ENCODE measurements at places on chromosomes 3 and 15.

GRCh38 chr3:134111616-134112015 is 81.9 kb upstream of the SLCO2A1 start:
- no peak for DNase-seq

DNA sequence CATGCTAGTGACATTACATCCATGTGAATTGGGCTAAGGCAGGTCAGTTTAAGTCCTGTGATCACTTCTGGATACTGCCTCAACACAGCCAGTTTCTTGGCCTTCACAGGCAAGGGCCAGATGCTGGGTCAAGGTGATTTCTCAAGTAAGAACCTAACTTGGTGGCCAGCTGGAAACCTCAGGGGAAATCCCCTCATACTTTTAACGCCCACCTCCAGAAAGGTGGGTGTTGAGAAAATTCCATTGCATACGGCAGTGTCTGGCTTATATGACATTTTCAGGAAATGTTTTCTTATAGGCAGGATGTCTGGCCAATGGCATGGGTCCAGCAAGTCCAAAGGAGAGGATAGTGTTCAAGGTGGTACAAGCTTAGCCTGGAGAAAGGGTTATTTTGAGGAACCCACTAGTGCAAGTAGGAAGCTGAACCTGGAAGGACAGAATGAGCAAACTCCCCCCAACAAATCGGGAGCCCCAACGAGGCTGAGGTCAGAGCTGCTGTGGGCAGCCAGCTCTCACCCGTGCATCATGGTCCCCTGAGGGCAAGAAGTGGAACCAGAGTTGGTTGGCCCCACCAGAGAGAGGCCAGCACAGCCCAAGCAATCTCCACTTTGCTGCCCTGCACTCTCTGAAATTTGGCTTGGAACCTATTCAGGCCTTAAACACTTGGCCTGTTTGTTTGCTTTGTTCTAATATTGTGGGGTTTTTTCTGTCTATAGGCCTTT is 135.4 kb downstream of the PDE8A start:
- no peak for DNase-seq

DNA sequence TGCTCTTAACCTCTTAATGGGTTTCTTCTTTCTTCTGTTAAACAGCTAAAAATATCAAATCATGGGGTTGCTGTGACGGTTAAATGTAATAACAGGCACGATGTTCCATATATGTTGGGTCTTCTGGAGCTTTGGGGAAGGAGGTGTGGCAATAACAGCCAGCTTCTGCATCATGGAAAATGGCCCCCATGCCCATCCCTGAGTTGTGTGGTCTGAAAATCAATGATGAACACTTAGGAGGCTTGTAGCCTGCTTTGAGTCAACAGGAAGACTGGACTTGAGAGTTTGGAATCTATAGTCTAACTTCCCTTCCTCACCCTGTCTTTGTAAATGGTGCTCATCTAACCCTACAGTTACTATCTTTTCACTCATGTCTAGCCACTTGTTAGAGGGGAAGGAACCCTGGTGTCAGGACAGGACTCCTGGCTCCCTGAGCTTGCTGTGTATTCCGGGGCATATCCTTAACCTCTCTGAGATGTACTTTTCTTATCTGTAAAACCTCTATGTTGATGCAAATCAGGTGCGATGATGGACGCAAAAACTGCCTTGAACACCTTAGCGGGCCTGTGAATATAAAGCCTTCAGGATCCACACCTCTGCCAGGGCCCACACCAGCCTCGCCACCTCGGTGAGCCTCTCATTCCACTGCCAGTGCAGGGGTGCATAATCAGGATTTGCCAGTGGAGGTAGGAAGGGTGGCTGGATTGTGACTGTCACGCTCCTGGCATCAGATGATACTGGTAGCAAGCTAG is 27.5 kb downstream of the SMAD3 start:
- DNase-seq, result no peak

DNA sequence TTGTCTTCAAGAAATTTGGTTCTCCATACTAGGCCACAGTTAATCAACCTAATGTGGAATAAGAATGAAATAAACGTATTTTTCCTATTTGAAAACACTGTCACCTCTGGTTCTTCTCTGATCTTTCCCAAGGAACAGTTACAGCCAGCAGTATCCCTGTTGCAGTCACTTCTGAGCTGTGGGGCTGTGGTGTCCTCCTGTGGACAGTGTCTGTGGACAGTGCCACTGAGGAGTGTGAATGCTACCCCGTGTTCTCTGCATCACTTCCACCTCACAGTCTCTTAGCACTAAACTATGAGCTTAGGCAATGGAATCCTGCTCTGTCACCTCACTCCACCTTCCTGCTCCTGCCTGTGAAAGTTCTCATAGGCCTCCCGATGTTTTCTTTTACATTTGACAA is 817.5 kb downstream of the VGLL3 start:
- no peak for DNase-seq

DNA sequence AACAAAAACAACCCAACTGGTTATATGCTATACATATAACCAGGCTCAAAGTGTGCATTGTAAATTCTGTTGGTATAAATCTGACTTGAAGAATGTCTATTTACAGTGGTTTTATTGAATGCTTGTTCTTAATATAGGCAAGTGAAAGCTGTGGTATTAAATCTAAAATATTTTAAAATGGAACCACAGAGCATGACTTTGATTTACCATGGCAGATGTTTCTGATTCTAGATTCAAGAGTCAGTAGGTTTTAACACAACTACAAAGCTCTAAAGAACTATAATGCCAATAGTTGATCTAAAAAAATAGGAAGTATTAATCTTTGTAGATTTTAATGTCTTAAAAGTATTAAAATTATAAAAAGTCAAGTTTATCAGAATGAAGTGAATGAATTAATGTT is 141.9 kb upstream of the PLSCR5 start:
- DNase-seq, result no peak

DNA sequence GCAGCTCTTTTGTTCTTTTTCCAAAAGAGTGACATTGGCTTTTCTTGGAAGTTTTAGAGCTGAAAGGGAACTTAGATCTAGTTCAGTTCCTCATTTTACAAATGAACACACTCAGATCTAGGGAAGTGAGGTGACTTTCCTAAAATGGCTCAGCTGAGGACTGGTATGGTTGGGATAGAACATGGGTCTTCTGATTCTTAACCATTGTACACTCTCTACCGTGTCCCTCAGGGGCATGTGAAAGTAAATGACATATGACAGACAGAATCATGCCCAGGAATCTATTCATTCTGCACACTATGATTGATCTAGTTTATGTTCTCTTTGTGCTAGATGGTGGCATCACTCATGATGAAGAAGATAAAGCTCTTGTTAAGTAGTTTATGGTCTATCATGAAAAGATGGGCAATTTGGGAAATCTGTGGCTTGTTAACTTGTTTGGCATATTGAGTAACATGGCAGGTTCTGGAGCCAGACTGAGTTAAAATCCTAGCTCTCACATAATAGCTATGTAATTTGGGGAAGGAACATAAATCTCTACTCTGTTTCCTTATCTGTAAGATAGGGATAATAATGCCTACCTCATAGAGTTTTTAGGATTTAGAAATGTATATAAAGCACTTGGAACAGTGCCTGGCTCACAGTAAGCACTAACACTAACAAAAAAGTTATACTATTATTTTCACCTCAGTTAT is 30.9 kb downstream of the UBE2E1 start:
- DNase-seq, result no peak
